CD4-positive, alpha-beta T cell treated with Interleukin-21 for 1 hour (primary cell): ENCODE measurements at places on chromosomes 11 and 22.

DNA sequence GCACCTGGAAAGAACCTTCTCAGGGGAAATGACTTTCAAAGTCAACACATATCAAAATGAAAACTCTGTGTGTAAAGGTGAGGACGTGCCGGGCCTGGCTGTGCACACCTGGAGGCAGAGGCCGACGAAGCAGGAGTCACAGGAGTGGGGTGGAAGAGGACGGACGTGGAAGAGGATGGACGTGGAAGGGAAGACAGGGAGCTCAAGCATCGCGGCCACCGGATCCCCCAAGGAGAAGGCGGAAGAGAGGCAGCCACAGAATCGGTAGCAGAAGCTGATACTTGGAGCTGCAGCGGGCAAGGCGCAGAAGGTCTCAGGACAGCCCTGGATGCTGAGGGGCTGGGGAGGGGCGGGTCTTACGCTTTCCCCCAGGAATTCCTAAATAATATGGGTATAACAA lies 519.8 kb downstream of the BRD1 start:
- DNase-seq = no peak

DNA sequence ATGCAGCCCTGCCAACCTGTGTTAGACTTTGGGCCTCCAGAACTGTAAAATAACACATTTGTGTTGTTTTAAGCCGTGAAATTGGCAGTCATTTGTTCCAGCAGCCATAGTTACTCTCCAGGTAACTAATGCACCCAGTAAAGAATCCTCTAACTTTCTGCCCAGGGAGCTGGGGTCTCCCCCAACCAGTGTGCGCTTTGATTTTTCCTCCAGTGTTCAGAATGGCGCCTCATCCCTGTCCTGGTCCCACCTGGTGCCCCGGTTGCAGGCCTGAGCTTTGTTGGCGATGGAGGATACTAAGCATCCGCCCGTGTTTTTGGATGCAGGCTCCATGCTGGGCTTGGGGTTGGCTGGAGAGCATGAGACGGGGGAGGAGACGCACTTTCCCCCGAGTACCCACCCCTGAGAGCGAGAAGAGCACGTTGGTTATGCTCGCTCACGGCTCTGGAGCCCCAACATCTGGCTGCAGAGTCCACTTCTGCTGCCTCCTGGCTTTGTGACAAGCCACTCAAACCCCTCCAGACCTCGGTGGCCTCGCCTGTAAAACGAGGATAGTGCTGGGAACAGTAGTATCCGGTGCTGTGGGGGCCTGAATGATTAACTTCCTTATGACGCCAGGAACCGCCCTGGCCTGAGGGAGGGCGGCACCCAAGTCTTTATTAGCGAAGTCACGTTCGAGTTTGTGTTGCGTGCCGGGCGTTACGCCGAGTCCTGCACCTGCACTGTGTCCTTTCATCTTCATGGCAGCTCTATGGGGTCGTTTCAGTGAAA lies 25.8 kb downstream of the MRGPRD start:
- no peak for DNase-seq

DNA sequence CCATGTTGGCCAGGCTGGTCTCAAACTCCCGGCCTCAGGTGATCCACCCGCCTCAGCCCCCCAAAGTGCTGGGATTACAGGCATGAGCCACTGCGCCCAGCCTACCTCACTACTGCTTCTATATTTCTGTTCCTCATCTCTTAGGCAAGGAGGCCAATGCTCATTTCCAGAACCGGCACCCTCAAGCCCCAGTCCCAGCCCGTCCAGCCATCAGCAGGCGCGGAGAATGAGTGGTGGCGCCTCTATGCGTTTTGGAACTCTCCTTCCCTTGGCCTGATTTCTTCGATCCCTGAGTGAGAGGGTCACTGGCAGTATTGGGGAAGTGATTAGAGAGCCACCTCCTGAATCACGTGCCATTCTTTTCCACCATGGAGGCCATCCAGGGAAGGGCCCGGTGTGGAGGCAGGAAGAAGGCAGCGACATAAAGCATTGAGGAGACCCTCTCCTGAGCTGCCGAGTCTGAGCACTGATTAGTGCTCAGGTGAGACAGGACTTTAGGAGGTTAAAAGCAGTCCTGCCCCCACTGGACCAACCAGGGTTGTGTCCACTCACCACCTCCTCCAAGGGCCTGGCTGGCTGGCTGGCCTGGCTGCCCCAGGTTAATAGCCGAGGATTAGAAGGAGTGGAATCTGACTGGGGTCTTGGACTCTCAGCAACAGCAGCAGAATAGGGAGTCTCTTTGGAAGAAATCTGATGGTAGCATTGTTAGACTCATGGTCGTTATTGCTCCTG lies 8.7 kb downstream of the GRIK4 start:
- DNase-seq = no peak

DNA sequence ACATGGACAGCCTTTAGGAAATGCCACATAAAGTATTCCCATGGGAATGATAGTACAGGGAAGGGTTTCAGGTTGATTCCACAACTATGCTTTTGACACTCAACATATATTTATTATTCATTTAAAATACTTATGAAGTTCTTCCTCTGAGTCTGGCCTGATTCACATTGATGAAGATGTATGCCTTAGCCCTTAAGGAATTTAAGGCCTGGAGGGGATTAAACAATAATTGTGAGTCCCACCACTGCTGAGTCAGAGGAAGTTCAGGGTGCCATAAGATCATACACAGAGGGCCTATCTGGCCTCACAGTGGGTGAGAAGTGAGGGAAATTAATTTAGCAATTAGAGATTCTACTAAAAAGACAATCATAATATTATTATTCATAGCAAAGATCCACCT lies 161.1 kb upstream of the SNX19 start:
- no peak for DNase-seq
